ENCODE measurements at places on chromosomes 13 and 19. TPM values are rescaled to one million over a fixed set of nuclear protein-coding genes. Genes with fewer than 3 reads are reported as not detected.

DNA sequence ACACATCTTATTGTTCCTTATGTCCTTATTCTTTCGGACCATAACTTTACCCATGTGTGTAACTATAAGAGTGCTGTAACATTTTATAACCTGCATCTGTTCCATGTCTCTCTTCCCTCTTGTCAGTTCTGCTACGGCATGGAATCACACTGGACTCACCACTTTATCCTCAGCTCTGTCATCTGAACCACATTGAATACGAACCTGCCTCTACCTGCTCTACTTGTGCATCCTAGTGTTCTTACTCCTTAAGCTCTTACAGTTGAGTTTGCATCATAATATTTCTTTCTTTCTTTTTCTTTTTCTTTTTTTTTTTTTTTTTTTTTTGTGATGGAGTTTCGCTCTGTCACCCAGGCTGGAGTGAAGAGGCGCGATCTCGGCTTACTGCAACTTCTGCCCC, 180.9 kb downstream of the GPC5 start:
- no peak for DNase-seq

DNA sequence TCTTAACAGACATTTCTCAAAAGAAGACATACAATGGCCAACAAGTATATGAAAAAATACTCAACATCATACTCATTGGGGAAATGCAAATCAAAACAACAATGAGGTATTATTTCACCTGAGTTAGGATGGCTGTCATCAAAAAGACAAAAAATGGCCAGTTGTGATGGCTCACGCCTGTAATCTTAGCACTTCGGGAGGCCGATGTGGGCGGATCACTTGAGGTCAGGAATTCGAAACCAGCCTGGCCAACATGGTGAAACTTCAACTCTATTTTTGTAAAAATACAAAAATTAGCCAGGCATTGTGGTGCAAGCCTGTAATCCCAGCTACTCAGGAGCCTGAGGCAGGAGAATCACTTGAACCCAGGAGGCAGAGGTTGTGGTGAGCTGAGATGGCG, 22.0 kb downstream of the CEACAM16 start:
- DNase-seq: no peak

DNA sequence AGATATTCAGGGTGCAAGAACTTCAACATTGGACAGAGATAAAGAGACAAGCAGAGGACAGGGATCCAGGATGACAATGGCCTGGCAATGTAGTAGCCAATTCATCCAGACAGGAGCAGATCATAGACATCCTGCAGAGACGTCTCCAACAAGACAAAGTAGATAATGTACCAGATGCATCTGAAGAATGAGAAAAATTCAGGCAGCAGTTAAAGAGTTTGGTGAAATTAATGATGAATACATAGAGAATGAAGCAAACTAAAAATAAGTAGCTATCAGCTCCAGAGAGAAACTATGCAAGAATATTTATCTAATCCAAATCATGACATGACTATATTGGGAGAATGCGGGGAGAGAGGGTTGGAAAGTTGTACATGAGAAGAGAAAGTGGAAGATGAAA, 278.4 kb upstream of the DACH1 start:
- no peak for DNase-seq

DNAAF3 gene
- 2.8 TPM for total RNA-seq

GRCh38 chr13:98317573-98318171, 140.6 kb upstream of the RNF113B start:
- no peak for DNase-seq

DNA sequence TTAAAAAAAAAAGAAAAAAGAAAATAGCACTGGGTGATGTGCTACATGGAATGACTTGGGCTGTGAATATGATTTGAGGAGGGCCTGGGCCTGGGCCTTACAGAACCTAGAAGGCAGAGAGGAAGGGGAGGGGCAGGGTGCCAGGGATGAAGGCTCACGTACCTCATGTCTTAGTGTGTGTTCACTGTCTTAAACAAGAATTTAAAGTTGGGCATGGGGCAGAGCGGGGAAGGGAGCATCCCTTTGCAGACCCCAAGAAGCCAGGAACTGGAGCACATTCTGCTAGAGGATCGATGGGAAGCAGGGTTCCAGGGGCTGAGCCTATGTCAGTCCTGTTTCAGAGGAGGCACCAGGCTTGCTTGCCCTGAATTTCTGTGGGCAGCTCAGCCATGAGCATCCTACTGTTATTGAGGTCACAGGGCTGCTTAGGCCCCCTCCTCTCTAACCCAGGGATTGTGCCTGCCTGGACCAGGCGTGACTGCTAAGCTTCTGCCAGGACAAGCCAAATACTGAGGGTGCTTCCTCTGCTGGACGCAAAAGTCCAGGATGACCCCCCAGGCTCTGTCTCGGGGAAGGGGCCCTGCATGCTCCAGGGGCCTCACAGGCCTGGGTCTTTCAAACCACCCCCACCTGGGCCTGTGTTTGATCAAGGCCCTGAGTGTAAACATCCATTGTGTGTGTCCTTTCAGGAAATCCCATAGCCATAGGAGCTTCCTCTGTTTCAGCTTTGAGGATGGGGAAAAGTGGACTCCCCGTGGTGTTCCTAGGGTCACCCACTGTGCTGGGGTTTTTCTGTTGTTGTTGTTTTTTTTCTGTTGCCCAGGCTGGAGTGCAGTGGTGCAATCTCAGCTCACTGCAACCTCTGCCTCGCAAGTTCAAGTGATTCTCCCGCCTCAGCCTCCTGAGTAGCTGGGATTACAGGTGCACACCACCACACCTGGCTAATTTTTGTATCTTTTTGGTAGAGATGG, 4.8 kb downstream of the LSR start:
- no peak for DNase-seq
